ENCODE measurements at places on chromosomes 7 and 10.

DNA sequence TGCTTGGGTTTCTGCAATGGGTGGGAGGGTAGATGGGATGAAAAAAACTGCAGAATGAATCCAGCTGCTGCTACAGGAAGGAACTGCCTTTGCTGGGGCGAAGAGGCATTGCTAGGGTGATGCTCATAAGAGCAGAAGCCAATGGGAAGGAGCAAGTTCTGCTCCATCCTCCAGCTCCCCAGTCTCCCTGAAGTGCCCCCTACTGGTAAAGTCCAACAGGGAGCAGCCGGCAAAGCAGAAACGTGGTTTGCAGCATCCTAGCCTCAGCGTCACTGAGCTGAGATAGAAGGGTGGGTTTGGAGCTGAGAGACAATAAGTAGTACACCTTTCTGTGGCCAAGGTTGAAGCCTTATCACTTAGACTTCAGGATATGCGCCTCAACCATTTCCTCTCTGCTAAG, 220.5 kb downstream of the CCSER2 start:
- no peak for DNase-seq

DNA sequence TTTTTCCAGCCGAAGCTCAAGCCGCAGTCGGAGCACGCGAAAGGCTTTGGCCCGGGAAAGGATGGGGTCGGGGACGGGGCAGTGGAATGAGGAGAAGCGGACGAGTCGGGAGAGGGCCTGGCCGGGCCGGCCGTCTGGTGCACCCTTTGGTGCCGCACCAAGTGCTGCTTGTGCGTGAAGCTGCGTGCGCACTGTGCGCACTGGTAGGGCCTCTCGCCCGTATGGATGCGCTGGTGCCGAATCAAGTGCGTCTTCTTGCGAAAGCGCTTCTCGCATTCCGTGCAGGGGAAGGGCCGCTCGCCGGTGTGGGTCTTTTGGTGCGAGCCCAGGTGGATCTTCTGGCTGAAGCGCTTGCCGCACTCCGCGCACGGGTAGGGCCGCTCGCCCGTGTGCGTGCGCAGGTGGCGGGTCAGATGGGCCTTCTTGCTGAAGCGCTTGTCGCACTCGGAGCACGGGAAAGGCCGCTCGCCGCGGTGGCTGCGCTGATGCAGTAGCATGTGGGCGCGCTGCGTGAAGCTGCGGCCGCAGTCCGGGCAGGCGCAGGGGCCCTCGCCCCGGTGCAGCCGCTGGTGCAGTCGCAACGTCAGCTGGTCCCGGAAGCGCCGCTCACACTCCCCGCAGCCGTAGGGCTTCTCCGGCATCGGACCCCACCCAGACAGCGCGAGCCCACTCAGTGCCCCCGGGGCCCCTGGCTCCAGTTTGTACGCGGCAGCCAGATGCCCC, 7.8 kb downstream of the ZNF467 start:
- no peak for DNase-seq

- DNase-seq = no peak
Measured at GRCh38 chr10:132865851-132866600, 76.3 kb downstream of the CFAP46 start.

DNA sequence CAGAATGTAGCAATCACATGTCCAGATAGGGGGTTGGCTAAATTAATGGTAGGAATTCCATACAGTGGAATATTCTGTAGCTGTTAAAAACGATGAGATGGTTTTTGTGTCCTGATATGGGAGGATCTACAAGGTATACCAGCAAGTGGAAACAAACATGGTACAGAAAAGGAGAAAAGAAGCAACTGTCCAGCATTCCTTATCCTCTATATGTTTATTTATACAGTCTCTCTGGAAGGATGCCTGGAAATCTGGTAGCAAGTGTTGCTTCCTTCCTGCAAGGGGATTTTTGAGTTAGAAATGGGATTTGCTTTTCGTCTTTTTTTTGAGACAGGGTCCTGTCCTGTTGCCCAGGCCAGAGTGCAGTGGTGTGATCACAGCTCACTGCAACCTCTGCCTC, 19.3 kb downstream of the IL15RA start:
- no peak for DNase-seq

- DNase-seq = no peak
Measured at GRCh38 chr7:21497072-21497471, 45.8 kb upstream of the DNAH11 start.

- no peak for DNase-seq
Measured at GRCh38 chr10:37275216-37275777, 149.9 kb downstream of the ANKRD30A start.

DNA sequence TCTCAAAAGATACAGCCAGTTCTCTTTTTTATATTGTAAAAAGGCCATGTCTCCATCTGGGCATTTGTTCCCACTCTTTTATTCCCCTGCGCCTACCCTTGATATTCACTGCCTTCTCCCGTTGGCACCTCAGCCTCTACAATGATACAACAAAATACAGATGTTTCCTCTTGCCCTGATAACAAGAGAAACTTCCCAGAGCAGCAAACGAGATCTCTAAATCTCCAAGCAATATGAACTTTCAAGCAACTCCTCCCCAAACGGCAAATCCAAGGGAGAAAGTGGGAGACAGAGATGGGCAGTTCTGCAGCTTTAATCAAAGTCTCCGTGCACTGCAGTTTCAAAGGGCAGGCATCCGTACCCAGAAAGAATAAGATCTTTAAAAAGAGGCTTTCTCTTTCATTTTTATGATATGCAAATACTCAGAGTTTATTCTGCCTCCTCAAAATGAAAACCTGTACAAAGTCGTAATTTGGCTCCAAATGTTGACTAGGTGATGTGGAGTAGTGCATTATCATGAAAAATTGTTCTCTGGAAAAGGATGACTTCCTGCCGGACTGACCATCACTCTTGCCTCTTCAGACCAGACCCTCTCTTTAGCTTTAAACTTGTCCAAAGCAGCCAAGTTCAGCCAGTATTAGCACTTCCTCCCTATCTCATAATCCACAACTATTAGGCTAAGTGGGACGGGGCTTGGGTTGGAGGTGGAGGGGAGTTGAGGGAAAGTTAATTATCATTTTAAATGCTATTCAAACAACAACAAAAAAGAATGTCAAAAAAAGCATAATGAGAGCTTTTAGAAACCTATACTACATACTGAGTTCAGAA, 682 bp downstream of the HGF start:
- DNase-seq = no peak

DNA sequence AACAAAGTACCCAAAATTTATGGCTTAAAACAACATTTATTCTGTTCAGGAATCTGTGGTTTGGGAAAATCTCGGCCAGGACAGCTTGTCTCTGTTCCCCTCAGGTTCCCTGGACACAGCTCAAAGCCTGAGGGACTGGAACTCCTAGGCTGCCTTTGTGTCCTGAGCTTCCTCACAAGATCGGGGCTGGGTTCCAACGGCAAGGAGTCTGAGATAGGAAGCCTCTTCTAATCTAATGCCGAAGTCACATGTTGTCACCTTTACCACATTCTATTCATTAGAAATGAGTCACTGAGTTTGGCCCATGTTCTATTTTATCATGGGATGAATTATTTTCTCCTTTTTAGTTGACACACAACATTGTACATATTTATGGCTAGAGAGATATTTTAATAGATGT, 80.5 kb downstream of the ANKRD26 start:
- no peak for DNase-seq

DNA sequence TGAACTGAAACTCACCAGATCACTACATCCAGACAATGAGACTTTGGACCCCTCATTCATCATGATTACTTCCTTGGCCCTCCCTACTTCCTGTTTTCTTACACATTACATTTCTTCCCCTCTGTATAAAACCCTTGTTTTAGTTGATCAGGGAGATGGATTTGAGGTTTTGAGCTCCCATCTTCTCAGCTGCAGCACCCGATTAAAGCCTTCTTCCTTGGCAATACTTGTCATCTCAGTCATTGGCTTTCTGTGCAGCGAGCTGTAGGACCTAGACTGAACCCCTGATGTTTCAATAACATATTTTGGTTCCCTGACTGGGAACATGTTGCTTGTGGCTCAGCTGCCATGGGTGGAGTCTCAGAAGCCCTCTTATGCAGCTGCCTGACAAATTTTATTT, 33.1 kb downstream of the NOLC1 start:
- DNase-seq = no peak

DNA sequence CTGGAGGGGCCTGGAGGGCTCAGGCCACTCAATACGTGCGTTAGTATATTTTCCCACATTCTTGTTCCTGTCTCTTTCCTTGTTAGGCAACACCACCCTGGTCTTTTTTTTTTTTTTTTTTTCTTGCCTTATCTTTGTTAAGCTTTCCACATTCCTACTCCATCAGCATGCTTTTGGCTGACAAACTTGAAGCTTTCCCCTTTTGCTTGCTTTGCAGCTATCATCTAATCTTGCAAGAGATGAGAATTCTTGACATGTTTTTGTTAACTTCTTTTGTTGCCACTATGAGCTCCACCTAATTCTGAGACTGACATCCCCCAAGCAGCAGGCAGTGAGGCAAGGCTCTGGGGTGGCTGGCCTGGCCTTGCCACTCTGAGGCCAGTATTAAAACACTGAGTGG, 52.5 kb upstream of the NRP1 start:
- DNase-seq = no peak

- no peak for DNase-seq
Measured at GRCh38 chr7:30323006-30323355, 38.6 kb downstream of the ZNRF2 start.

DNA sequence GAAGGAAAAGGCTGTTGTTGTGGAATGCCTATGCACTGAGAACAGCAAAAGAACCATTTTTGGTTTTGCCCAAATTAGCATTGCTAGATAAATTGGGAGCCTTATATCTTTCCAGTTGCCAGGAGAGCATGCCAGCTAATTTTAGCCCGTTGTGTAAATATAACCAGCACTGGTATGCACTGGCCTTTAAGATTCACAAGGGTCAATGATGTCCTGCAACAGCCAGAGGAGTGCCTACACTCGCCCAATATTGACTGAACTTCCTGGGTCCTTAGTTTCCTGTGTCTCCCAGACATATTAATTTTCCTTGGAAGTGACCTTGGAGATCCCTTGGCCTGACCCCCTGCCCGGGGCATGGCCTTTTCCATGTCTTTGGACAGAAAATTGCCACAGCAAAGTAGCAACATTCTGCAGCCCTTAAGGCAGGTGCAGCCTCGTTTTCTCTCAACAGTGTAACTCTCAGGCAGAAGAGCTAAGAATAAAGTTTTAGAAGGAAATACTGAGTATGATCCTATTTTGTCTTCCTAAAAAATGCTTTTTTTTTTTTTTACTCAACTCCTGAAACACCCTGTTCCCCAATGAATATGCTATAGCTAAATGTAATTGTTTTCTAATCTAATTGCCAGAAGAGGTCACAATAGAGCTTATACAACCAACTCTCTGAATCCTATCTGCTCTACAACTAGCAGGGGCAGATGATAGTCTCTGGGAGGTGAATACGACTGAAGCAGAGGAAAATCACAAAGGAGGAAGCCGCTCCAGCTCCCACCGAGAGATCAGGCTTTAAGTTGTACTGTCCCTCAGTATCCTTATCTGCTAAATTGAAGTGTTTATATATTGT, 131.9 kb upstream of the PCGF5 start:
- no peak for DNase-seq

- no peak for DNase-seq
Measured at GRCh38 chr10:11074536-11075267, 57.0 kb downstream of the CELF2 start.

DNA sequence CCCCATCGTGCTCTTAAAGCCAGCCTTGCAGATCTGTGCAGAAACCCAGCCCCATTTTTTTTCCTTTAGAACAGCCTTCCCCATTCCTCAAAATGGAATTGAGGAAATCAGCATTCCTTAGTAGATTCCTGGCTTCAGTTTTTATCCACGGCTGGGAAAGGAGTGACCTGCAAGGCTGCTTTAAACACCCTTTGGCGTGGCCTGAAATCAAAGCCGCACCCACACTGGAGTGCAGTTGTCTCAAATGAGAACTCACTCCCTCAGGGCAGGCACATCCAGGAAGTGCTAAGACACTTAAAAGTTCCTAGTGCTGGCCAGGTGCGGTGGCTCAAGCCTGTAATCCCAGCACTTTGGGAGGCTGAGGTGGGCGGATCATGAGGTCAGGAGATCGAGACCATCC, 34.8 kb downstream of the HTR5A start:
- no peak for DNase-seq

GRCh38 chr10:43689618-43689954, 40.9 kb upstream of the ZNF32 start:
- peak; percentile 13 for DNase-seq

DNA sequence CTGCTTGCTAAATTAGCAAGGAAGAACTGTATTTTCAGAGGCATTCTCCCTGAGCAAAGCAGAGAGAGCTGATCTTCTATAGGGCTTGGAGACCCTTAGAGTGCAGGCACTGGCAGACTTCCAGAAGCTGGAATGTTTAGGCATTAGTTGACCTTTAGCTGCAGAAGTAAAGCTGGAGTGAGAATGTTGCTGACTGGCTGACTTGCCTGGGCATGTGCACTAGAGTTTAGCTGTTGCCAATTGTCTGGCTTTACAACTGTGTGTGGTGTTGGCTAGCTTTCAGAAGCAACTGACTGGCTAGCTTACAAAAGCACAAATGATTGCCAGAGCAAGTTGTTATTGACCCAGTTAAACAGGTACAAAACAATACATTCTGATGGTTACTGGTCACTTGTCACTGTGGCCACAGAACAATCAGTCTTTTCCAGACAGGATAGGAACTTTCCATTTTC, 25.1 kb downstream of the FAM13C start:
- no peak for DNase-seq

- no peak for DNase-seq
Measured at GRCh38 chr10:107914450-107915214, 750.1 kb upstream of the SORCS1 start.

- no peak for DNase-seq
Measured at GRCh38 chr10:87702973-87703294, 43.3 kb downstream of the PAPSS2 start.

DNA sequence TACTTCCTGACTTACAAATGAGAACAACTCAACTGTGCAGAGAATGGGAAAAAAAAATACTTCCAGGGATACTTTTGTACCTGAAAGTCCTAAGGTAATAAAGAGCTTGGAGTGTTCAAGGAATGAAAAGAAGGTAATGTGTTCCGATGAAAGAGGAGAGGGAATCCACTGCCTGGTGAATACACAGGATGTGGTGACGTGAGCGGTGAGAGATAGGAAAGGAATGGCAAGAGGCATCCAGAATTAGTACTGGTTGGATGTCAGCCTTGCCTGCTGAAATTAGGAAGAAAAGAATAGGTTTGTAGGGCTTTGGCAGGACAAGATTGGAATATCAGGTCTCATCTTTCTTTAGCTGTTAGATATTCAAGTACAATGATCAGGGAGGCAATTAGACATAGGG, 347.7 kb downstream of the POM121L12 start:
- no peak for DNase-seq

DNA sequence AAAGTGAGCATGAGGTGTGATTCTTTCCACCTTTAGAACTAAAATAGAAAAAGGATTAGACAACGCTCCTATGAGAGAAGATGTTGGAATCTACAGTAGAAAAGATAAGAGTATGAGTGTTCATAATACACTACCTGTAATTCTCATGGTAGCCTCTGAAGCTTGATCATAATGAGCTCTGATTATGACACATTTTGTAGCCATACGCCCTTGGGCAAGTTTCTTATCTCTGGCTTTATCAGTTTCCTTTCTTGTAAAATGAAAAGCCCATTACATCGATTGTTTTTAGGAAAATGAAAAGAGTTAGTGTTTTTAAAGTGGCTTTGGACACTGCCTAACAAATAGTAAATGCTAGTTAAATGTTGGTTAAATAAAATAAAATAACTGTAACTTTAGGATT, 22.4 kb upstream of the PRSS58 start:
- no peak for DNase-seq

GRCh38 chr7:138359870-138360559, 100.0 kb upstream of the TRIM24 start:
- DNase-seq = no peak

- no peak for DNase-seq
Measured at GRCh38 chr7:34013421-34013820, 108.1 kb downstream of the BMPER start.

Data from stimulated activated CD4-positive, alpha-beta T cell treated with anti-CD3 and anti-CD28 coated beads, Interleukin-1b, Interleukin-23, amount 100 ng/mL, for 24 hours (primary cell).